ENCODE measurements at places on chromosomes 13 and 19.
A peak's percentile ranks its signal among the peaks of the same experiment; 100 is the strongest.

DNA sequence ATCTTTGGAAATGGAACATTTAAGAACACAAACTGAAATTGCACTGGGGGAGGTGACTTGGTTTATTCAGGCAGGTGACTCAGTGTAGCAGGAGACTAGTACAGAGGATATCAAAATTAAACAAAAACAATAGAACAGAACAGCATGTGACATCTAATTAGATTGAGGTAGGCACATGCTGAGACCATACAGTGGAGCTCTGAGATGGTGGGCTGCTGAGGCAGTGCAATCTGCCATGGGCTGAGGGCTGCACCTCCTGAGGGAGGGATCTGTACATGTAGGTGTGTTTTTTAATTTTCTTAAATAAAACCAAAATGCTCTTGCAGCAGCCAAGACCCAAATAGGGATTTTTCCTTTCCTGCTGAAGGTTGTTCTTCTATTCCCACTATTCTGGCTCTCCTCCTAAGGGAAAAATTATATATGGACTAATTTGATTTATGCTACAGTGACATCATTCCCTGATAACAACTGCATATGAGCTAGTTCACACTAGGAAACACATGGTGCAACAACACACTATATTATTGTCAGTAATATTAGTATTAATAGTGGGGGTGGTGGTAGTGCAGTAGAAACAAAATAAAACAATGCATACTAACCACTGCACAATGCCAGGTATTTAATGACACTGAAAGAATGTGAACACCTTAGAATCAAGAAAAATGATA, 48.0 kb downstream of the LNX2 start:
- no peak for DNase-seq

DNA sequence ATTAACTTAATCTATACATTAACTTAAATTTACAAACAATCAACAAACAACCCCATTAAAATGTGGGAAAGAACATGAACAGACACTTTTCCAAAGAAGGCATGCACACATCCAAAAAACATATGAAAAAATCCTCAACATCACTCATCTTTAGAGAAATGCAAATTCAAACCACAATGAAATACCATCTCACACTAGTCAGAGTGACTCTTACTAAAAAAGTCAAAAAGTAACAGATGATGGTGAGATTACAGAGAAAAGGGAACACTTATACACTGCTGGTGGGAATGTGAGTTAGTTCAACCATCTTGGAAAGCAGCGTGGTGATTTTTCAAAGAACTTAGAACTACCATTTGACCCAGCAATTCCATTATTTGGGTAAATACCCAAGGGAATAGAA, 759.2 kb upstream of the SLITRK1 start:
- no peak for DNase-seq

DNA sequence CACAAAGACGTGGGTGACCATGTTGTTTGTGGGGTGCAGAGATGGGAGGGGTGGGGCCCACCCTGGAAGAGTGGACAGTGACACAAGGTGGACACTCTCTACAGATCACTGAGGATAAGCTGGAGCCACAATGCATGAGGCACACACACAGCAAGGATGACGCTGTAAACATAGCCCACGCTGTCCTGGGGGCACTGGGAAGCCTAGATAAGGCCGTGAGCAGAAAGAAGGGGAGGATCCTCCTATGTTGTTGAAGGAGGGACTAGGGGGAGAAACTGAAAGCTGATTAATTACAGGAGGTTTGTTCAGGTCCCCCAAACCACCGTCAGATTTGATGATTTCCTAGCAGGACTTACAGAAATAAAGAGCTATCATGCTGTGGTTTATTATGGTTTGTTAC, 5.6 kb downstream of the KLK2 start:
- no peak for DNase-seq

GRCh38 chr13:37074703-37075102, 15.2 kb upstream of the SUPT20H start:
- no peak for DNase-seq

DNA sequence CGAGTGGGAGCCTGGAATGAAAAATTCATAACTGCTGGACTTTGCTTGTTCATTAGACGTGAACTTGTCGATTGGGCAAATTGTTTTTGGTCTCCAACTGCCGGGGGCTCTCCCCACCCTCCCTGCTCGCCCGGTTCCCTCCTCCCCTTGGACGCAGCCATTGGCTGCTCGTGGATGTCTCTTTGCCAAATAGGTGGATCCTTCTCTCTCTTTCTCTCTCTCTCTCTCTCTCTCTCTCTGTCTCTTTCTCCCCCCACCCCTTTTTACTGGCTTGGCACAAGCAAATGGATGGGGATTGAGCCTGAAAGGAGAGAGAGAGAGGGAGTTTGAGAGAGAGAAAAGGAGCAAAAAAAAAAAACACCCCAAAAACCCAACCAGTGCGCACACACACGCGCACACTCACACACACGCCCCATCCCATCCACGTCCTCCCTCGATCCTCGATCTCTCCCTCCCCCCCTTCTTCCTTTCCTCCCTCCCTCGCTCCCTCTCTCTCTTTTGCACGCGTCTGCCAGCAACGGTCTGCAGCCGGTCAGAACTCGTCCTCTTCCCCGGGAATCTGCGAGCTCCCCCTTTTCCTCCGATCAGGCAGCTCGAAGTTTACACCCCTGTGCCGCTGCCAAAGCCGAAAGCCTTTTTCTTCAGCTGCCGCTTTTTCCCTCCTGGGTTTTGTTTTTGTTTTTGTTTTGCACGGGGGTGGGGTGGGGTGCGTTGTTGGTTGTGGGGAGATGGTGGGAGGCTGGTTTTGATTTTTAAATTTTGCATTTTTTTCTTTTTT, 27.8 kb downstream of the NFIX start:
- DNase-seq = no peak

DNA sequence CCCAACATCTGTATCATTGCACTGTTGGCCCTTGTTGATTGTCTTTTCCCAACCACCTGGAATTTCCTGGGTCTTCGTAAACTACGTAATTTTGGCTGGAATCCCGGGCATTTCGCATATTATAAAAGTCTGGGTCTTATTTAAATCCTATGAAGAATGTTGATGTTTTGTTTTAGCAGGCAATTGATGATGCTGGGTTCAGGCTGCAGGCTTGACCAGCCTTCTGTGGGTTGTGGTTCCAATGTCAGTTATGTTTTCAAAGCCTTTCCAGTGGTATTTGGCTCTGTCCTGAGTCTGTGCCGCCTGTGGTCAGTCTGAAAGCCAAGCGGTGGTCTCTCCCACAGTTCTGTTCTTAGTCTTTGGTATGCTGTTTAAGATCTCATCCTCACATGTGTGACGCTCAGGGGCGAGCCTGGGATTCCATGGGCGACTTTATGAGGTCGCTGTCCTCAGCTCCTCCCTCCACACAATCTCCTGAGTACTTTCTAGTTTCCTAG, 12.4 kb downstream of the SLC35E1 start:
- DNase-seq = no peak

- no peak for DNase-seq
These were observed 10.9 kb upstream of the SHD start for GRCh38 chr19:4267901-4268815.

DNA sequence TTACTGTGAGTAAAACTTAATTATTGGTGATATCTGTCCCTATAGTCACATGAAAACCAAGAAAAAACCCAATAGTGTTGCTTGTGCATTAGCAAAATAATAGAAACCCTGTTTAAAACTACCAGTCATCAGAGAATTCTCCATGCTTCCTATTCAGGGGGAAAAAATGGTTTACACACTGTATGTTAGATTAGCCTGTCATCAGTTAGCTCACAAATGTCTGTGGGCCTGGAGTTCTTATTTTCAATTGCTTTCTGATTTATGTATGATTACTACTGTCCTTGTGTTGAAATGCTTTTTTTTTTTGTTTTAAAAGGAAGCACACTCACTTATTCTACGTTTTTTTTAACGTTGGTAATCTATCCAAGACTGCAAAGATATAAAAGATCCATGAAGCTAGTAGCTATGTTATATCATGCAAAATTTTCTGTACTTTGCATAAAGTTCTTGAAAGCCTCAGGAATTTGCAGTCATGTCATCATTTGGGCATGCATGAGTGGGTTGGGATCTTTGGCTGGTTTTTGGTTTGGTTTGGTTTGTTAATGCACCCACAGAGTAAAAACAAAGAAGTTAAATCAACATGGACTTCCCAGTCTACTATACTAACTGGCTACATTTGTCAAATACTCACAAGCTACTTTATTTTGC, 25.9 kb downstream of the RXFP2 start:
- DNase-seq = no peak

- no peak for DNase-seq
These were observed 101.9 kb downstream of the TEX29 start for GRCh38 chr13:111422348-111422747.

- DNase-seq = no peak
These were observed 31.2 kb downstream of the SYDE1 start for GRCh38 chr19:15138427-15138826.

DNA sequence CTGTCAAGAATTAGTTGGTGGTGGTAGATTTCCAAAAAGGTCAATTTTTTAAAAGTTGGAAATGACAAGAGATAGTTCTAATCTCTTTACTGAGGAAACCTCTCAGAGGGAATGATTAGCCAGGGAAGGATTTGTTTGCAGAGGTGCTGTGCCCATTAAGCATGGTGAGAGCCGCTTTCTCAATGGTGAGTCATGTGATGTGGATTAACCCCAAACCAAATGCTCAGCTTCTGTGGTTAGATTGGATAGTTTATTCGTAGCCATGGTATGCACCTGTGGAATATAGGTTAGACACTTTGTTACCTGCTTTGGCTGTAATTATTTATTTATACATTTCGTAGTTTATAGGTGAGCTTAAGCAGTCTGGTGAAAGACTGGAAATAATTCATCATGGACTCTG, 7.1 kb downstream of the HNRNPM start:
- no peak for DNase-seq

- DNase-seq = no peak
These were observed 33.8 kb upstream of the SACS start for GRCh38 chr13:23467048-23467931.

- DNase-seq = no peak
These were observed 26.6 kb upstream of the OR10H1 start for GRCh38 chr19:15841875-15842569.

DNA sequence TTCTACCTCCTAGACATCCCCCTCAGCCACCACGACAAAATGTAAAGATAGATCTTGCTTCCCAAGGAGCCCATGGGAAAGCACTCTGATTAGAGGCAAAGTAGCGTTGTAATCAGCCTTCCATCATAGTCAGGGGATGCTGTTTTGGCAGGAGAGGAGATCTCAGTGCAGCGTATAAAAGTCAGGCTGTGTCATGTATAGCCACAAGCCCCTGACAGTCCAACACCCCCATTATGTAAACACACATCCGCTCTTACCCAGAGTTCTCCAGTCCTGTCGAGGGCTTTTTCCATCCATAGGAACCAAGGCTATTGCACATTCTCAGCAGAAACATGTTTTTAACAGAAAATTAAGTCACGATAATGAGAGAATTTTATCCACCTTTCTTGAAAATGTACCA, 156.3 kb downstream of the CYSLTR2 start:
- DNase-seq = no peak

DNA sequence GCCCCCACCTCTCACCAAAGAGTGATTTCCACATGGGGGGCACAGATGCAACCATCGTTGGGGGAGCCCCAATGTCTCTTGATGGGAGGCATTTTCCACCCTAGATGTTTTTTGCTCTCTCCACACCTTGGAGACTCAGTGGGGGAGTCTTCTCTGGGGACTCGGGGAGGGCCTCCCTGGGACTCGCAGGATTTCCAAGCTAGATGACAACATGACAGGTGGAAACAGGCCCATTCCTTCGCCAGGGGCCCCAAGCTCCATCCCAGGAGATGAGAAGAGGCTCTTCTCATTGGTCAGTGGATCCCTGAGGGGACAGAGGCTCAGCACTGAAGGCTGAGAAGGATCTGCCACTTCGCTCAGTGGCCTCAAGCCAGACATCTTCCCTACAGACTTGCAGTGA, 12.7 kb upstream of the KIR2DL4 start:
- no peak for DNase-seq

- DNase-seq = no peak
These were observed 12.3 kb upstream of the SACS start for GRCh38 chr13:23445794-23446193.

- DNase-seq = peak; percentile 18
These were observed 35.6 kb upstream of the PSPC1 start for GRCh38 chr13:19818223-19818842.

DNA sequence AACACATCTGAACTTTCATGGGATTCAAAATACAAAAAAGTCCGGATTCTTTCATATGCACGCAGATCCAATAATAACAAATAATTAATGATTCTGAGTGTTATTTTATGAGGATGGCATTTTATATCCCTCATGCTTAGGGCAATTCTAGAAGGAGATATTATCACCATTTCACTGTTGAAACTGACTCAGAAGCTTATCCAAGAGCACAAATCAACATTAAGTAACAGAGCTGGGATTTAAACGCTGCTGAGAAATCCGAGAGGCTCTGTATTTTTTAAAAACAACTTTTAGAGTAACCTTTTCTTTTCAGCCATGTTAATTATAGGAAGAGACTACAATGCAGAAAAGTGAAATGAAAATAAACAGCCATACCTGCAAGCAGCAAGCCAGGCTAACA, 30.3 kb downstream of the ATP7B start:
- no peak for DNase-seq

DNA sequence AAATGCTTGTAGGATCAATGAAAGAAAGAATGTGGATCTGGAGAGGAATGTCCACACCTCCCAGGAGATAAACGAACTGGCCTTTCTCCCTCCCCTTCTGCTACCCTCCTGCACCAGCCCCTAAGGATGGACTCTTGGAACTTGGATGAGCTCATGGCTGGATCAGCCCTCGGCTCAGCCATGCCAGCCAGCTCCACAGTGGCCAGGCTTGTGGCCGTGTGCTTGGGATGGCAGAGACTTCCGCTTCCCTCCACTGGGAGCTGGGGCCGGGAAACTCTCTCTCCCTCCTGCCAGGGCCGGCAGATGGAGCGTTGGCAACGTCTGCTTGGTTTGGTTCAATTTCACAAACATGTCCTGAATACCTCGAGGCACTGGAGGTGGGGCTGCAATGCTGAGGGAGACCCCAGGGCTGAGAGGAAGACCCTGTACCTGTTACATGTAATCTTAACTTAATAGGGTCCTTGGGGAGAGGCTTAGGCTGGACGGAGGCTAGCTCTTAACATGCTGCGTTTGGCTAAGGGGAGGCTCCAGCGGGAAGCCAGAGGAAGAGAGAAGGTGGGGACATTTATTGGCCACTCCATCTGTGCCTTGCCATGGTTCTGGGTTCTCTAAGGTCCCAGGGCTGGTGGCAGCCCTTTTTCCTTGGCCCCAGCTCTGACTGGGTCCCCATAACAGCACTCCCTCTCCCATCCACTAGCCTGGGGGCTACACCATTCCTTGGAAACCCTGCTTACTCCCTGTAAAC, 152.5 kb downstream of the IER2 start:
- DNase-seq = no peak

All from CD14-positive monocyte (primary cell).